ENCODE measurements at places on chromosomes 16 and 17.
A peak's percentile ranks its signal among the peaks of the same experiment; 100 is the strongest.

DNA sequence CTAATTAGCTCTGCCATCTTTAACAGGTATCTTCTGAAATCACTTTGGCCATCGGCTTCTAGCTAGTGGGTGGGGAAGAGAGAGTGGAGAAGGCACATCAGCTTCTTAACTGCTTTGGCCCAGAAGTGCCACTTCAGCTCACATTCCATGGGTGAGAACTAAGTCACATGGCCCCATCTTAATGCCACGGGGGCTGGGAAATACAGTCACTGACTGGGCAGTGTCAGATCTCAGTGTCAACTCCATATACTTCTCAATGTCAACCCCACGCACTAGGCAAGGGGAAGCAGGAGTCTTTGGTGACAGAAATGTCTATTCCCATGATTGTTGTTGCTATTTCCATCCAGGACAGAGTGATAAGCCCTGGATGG lies 29.4 kb downstream of the CCR7 start:
- DNase-seq, result no peak

DNA sequence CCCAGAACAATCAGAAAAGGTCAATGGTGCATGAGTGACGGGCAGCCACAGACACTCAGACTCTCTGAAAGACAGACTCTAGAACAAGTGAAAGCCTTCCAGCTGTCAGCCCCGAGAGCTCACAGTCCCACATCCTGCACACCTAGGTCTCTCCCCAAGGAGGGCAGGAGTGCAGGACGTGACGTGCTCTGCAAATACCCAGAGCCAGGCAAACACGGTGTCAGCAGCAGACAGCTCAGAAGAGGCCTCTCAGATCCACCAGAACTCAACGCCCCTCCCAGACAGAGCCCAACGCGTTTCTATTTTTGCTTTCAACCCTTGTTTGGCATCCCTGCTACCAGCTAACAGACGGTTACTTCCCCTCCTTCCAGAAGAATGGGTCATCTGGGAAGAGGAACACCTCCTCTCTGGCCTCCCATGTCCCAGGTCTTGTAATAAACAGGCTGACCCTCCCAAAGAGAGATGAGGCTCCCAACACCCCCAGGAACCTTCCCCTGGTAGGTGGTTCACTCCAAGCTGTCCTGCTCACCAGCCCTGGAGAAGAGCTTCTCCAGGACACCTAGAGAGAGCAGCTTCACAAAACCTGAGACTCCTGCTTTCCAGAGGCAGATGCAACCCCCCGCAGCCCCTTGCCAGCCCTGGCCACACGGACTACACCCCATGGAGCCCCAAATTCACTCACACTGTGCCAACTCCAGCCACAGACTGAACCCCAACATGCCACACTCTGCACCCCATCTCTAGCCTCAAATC lies 7.6 kb downstream of the PITPNM3 start:
- no peak for DNase-seq

- no peak for DNase-seq
Observed at GRCh38 chr16:59719121-59719520, 985.0 kb upstream of the GOT2 start.

DNA sequence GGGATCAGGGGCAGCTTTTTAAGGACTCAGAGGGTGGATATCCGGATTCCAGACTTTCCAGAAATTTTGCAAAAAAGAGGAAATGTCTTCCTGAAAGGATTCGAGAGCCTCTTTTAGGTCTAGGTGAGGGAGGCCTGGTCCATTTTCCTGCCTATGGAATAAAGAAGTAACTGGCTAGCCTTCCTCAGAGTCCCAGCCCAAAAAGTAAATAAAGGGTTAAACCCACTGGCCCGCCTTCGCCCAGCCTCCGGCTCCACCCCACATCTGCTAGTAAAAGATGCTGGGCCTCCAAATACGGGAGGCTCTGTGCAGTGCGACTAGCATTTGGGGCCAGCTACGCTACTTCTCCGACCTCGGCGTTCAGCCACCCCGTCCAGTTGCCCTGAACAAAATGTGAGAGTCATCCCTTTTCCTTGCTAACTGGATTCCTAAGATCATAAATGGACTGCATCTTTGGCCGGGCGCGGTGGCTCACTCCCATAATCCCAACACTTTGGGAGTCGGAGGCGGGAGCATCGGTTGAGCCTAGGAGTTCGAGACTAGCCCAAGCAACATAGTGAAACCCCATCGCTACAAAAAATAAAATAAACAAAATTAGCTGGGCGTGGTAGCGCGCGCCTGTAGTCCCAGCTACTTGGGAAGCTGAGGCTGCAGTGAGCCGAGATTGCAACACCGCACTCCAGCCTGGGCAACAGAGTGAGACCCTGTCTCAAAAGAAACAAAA lies 824 bp upstream of the MPP2 start:
- DNase-seq, result peak; percentile 7
